ENCODE measurements at places on chromosomes 2 and 18.

GRCh38 chr2:86613515-86613914 lies 10.2 kb downstream of the RNF103 start:
- DNase-seq = no peak

GRCh38 chr2:179107737-179108136 lies 57.8 kb upstream of the CCDC141 start:
- DNase-seq = no peak

- DNase-seq = no peak
These were observed 2.3 kb downstream of the PKDCC start for GRCh38 chr2:42050010-42050702.

- no peak for DNase-seq
These were observed 23.7 kb upstream of the ROCK2 start for GRCh38 chr2:11368059-11368572.

DNA sequence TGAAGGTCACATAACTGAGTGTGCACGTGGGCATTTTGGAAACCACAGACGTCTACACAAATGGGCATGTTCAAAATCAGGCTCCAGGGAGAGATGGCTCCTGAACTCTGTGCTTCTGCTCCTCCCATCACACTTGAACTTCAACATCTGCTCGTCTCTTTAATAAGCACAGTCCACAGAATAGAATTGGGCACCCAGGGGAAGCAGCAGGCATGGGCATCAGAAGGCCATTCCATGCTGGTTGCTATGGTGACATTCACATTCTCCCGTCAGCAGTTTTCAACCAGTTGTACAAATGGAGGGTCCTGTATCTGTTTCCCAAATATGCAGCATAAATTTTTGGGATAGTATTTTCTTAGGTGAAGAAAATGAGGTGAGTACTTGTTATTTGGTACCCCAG lies 183.7 kb upstream of the COPS8 start:
- no peak for DNase-seq

DNA sequence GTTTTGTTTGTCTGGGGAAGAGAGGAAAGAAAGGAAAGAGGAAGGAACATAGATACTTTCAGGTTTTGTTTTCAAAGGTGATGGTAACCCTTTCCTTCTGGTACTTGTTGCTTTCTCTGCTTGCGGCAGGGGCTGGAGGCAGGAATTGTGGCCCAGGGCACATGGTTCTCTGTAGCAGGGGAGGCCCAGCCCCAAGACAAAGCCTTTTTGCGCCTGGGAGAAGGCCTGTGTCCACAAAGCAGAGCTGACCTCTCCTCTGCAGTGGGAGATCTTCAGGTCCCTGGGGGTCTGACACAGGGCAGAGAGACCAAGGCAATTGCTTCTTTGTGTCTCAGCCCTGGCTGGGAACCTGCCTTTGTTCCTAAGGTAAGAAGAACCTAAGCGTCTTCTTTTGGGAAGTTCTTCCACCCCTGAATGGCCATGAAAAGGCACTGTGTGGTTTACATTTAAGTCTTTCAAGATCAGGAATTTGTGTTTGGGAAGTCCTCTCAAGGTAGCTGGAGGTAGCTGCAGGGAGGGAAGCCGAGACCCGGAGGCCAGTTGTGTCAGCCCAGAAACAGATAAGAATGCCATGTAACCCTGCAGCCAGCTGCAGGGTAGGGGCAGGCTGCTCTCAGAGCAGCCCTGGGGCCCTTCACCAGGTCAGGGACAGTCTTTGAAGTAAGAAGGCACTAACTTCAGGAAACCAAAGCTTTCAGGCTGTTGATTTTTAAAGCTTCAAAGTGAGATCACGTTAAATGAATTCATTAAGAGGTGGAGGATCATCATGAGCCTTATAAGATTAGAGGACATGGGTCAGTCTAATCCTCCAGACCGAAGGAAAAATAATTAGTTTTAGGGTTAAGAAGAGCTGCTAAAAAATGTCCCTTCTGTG lies 119.3 kb downstream of the STPG4 start:
- no peak for DNase-seq

- no peak for DNase-seq
These were observed 30.1 kb upstream of the COL6A3 start for GRCh38 chr2:237444071-237444470.

GRCh38 chr2:43361286-43361685 lies 134.9 kb upstream of the ZFP36L2 start:
- DNase-seq = no peak

DNA sequence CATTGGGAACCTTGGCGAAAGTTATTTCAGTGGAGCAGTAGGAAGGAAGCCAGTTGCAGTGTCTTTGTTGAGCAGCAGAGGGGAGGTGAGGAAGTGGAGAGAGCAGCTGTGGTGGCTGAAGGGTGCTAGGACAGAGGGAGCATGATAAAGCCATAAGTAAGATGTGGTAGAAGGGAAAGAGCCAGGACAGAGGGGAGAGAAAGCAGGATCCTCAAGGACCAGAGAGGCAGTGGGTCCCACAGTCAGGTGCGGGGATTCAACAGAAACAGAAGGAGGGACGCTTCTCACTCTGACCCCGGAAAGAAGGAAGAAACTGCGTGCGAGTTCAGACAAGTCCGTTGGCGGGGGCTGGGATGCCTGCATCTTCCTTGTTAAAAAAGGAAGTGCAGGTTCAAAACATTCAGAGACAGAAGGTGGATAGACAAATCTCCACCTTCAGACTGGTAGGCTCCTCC lies at the start of gene CXCR2:
Gene CXCR2, plus strand, starts transcription at position 403 of the 455 bp plus-strand sequence. CDS start 8,774 bp downstream, outside the sequence.
- DNase-seq = no peak
